ENCODE measurements at places on chromosomes 13 and 19. TPM values are rescaled to one million over a fixed set of nuclear protein-coding genes. Genes with fewer than 3 reads are reported as not detected.

The SMIM44 gene
- total RNA-seq, result 0.92 TPM

DNA sequence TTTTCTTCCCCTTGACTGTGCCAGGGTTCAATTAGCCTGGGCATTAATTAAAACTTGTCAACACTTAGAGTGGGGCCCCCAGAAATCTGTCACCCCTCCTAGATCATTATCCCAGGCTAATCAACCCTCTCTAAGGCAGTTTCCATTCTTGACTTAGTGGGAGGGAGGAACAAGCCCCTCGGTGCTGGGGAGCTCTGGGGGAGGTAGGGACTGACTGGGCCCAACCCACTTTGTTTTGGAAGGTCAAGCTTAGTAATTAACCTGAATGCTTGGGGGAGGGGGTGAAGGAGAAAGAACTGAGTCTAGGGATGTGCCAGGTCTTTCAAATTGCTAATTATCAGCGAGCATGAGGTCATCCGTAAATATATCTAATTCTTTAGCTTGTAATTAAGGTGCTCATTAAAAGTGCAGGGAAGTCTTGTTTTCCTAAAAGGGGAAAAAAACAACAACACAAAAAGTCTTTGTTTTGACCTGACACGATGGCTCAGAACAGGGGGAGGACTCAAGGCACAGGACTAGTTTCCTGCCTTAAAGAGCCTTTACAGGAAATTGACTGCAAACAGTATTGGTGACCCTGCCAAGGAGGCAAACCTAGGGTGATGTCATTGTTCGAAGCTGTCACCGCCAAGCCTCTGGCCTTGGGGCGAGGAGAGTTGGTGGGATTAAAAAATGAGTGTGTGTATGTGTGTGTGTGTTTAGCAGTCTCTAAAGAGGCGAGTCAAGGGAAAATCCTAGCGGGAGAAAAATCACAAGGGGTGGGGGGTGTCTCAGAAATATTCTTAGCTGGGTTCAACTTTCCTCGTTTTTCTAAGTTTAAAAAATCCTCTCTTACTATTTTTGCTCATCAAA is 19.4 kb downstream of the ACTN4 start:
- DNase-seq, result no peak

DNA sequence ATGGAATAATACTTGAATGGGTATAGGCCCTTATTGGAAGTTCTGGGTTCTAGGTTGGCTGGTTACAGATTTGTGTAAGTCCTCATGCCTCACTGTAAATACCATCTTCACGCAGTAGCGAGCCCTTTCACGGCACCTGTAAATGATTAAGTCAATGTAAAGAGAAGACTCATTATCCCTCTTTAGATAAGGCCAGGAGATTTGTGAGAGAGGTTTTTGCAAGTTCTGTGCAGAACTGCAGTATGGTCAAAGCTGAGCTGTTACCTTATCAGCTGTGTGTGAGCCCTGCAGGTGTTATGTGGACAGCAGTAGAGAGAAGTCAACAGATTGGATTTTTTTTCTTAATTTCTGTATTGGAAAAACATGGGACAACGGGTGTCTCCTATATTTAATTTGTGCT is 141.6 kb downstream of the SHISA2 start:
- no peak for DNase-seq

GRCh38 chr19:54436031-54436523 is 12.9 kb upstream of the LENG8 start:
- DNase-seq, result peak; percentile 53

DNA sequence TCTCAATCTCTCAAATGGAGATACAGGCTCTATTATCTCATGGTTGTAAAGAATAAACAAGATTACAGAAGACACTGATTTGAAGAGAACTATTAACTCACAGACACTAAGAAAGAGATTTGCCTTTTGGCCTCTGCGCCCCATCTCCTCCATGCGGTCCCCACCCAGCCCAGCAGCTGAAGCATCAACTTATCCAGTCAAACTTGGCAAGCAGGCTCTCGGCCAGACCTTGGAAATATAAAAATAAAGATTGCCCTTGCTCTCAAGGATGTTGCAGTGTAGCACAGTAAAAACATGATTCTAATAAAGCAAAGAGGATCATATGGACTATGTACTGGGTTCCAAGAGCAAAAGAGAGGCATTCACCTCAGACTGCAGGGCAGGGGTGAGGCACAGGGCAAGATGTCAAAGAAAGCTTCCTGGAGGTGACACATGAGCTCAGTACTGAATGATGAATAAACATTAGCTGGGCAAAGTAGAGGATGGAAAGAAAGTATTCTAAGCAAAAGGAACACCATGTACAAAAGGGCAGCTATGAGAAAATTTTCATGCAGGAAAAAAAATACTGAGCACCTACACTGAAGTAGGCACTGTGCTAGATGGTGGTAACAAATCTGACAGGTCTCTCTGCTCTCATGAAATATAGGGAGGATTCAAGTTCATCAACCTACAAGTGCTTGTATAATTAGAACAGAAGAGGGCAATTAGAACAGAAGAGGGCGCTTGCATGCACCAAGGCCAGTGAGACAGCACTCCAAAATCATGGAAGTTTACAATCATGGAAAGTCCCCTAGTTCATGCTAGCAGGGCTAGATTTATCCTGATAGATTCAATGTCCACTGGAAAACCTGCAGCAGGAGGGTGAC is 85.0 kb downstream of the SACS start:
- peak; percentile 31 for DNase-seq

- DNase-seq, result no peak
These were observed 563.5 kb upstream of the SLITRK1 start for GRCh38 chr13:84445776-84446175.
